ENCODE measurements at places on chromosomes 3 and 15.
A peak's percentile ranks its signal among the peaks of the same experiment; 100 is the strongest.

GRCh38 chr3:15958692-15959433 lies 161.1 kb upstream of the ANKRD28 start:
- no peak for DNase-seq

- DNase-seq, result no peak
Measured at GRCh38 chr3:178699810-178700209, 163.6 kb downstream of the KCNMB2 start.

DNA sequence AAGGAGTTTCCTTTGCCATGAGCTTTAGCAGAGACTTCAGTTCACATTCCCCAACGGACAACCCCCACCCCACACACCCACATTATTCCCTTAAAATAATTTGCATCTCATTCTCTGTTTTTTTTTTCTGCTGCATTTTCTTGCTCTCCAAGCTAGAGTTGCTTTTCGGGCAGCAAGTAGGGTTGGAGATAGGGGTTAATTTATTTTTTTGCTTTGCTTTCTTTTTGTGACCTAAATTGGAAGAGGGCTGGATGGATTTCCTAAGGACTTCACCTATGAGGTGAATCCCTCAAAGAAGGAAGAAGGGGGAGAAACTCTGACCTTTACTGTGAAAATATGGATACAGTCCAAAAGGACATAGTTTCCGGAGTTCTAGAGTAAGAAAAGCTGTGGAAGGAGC lies 6.6 kb downstream of the SOX2 start:
- DNase-seq, result no peak

DNA sequence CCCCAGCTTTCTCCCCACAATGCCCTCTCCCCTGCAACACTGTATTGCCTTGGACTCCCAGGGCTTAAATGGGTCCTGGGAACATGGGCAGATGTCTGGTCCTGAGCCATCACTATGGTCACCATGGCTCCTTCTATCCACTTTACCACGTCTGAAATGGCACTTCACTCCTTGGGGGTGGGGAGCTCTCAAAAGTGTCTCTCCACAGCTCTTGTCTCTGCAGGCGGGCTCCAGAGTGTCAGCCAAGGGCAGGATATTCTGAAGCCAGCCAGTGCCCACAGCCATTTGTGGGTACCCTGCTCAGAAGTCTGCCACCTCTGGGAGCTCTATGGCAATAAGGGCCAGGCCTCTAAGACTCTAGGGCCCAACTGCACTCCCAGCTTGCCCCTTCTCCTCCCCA lies 163.9 kb downstream of the PPM1L start:
- no peak for DNase-seq

DNA sequence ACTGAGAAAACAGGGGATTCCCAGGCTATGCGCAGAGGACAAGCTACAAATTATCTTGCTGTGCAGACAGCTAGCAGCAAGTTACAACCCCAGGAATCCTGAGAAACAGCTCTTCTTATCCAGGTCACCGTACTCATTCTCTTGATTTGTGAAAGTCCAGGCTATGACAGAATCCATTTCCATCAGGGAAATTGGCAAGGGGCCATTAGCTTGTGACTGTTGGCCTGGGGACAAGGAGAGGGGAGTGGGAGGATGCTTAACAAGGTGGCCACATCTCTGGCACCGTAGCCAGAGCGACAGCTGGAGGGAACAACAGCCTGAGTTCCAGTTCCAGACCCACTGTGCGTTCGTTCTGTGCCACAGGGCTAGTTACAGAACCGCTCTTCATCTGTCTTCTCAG lies 44.9 kb upstream of the PLXNA1 start:
- DNase-seq, result no peak

DNA sequence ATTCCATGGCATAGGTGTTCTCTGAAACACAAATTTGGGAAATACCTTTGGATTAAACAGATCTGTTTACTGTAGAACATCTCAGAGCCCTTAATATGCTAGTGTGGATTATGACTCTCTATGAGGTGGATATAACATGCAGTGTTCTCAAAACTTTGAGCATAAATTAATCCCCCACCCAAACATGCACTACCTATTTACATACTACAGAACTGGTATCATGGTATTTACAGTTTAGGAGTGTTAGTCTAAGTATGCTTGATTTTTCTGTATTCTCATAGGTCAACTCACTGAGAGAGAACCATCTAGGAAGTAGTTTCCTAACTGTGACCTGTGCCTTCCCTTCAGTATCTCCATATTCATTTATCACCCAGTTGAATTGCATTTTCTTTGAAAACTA lies 30.9 kb upstream of the ZNF609 start:
- no peak for DNase-seq

GRCh38 chr15:75091814-75092213 lies 68.4 kb downstream of the PPCDC start:
- no peak for DNase-seq

- DNase-seq, result no peak
Measured at GRCh38 chr3:51968170-51968775, 1.0 kb upstream of the PCBP4 start.

GRCh38 chr3:42731476-42732195 lies 29.0 kb upstream of the HHATL start:
- DNase-seq, result no peak

- DNase-seq, result no peak
Measured at GRCh38 chr15:40327457-40327856, 4.0 kb downstream of the INAFM2 start.

DNA sequence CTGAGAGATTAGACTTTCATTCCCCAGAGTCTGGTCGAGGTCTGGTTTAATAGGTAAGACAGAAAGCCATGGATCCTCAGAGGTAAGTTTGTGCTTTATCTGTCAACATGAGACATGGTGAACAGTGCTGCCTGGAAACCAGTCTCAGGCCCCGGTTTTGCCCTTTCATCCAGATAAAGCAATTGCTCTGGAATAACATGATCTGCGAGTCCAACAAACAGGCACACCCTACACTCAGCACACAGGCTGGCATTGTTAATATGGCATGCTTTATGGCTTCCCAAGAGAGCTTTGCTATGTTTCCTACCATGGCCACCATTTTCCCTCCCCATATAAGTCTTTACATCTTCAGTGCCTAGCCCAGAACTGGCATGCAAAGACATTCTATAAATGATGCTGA lies 30.1 kb upstream of the MNS1 start:
- no peak for DNase-seq

DNA sequence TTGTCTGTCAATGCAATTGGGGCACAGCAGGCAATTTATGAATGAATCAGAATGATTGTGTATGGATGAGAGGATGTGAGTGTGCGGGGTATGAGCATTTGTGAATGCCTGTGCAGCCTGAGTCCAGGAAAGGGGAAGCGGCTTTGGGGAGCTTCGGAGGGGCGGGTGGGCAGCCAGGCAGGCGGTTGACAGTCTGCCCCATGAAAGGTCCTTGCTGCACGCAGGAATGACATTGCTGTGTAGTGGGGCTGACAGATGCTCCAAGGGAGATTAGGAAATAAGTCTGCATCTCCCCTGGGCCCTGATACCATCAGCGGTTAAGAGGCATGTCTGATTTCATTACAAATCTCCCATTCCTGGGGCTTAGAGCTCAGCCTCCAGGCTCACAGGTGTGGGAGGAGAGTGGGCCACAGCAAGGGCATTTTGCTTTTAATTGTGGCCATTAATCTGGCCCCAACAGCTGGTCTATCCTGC lies 26.4 kb upstream of the TSPAN3 start:
- DNase-seq, result no peak

DNA sequence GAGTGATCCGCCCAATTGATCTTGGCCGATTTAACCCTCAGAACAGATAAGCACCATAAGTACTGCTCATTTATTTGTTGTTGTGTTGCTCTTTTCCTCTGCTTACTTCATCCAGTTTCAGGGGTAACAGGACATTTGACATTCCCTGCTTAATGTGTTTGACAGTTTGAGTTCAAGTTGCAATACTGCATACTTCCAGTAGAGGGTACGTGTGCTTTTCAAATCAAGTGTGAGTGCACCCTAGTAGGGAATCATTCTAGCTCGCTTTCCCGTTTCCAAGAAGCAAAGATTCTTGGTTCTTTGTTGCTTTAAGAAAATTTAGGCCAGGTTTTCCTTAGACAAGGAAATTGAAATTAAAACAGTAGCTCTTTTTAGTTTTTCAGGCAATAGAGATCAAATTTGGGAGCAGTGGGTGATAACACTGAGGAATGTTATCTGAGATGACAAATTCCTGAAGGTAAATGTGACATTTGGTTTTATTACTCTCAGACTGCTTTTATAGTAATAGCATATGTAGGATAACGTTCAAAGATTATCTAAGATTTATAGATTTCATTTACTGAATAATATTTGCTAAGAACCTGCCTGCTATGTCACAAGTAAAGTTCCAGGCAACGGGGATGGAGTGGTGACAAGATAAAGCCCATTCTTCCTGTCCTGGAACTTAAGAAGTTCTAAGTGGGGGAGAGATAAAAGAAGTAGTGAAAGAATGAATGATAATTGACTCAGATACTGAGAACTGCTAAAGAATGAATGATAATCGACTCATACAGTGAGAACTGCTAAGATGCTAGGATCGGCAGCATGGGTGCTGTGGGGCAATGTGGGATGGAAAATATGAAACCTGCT lies 73.3 kb downstream of the SYNPR start:
- no peak for DNase-seq

GRCh38 chr15:73818308-73818985 lies 54.9 kb upstream of the TBC1D21 start:
- DNase-seq, result no peak

GRCh38 chr3:123202451-123202850 lies 708 bp downstream of the SEC22A start:
- no peak for DNase-seq

- no peak for DNase-seq
Measured at GRCh38 chr3:47013231-47013630, 33.8 kb downstream of the NBEAL2 start.

DNA sequence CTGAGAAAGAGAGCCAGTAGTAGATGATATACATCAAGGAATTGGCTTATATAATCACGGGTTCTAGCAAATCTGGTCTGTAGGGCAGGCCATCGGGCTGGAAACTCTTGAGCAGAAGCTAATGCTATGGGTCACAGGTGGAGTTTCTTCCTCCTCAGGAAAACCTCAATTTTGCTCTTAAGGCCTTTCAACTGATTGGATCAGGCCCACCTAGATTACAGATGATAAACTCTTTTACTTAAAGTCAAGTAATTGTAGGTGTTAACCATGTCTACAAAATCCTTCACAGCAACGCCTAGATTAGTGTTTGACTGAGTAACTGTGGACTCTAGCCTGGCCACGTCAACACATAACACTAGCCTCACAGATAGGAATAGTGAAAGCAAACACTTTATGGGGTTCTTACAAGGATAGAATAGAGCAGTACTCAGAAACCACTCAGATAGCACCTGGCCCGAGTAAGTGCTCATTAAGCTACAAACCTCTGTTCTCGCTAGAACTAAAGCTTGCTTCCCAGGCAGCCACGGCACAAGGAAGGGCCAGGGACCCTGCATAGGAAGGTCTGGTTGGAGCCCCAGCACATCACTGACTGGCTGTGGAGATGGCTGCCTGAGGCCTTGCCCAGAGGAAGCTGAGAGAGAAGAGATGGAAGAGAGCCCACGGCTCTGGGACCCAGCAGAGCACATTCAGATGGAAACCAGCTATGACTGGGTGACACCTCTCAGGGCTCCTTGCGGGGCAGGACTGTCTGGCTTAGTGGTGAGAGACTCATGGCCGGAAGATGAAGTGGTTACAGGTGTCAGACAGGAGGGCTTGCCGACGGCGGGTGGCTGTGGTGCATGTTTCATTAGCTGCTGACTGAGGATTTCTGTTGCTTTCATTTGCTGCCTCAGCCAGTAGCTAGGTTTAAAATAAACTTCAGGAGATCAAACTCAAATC lies 202.5 kb upstream of the TLE3 start:
- DNase-seq, result peak; percentile 89

DNA sequence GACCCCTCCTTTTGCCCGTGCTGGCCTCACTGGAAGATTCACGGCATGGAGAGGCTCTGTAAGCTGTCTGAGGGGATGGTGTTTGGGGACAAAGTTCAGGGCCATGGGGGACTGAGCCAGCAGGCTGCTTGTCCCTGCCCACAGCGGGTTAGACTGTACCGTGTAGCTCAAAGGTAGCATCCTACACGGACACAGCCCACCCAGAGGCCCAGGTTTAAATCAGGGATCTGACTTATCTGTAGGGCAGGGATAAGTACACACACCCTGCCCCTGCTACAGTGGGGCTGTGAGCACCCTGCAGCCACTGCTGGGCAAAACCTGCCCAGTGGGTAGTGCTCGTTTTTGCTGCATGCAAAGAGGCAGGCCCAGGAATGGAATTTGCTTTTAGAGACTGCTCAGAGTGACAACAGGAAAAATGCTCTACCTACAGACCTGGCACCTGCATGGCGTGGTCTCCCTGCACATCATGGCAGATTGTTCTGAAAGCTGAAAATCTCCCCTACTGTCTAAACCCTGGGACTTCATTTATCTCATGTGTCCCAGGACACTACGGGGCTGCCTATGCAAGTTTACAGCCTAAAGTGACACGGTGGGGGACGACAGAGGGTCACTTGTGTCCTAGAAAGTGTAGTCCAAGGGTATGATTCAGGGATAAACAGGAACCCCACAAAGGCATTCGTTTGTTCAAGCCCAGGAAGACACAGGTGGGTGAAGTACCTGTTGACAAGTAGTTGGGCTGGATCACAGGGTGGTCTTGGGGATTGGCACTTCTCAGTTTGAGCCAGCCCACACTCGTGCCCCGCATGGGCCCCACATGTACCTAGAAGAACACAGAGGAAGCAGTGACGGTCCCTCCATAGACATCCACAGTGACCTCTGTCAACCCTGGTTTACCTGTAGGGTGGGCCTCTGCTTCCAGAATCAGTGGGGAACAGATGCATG lies 27.7 kb downstream of the CHDH start:
- DNase-seq, result no peak

- no peak for DNase-seq
Measured at GRCh38 chr3:146249921-146250320, 984 bp downstream of the PLSCR4 start.

- DNase-seq, result no peak
Measured at GRCh38 chr3:190369668-190370295, 18.2 kb upstream of the CLDN16 start.

GRCh38 chr15:96325541-96326327 lies 4.8 kb upstream of the NR2F2 start:
- no peak for DNase-seq

GRCh38 chr3:98776140-98776493 lies 13.0 kb downstream of the ST3GAL6 start:
- no peak for DNase-seq

- no peak for DNase-seq
Measured at GRCh38 chr3:123338620-123339061, 110.2 kb downstream of the ADCY5 start.

DNA sequence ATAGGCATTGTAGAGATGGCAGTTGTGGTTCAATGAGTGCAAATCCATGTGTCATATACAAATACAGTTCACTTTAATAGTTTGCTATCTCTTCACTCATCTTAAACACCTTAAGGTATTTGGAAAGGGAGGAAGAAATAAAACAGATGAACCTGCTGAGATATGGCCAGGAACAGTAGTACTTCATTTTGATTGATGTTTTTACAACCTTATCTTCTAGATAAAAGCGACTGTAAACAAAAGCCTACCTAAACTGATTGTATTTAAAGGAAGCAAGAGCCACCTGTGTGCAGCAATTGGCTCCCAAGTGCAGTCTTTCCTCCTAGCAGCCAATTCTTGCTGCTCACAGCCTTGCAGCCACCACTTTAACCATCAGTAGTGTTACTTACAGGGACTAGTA lies 217.7 kb downstream of the CDIN1 start:
- no peak for DNase-seq

GRCh38 chr3:141100112-141100511 lies 49.0 kb downstream of the SPSB4 start:
- no peak for DNase-seq

- no peak for DNase-seq
Measured at GRCh38 chr15:62145015-62145735, 19.9 kb downstream of the C2CD4B start.

- no peak for DNase-seq
Measured at GRCh38 chr3:173584838-173585831, 187.6 kb downstream of the NLGN1 start.
